CD4-positive, alpha-beta T cell treated with Interleukin-21 for 1 hour (primary cell): ENCODE measurements at places on chromosomes 6 and 20.

GRCh38 chr6:31031095-31031494 lies 20.8 kb downstream of the MUC22 start:
- DNase-seq: no peak

- DNase-seq: peak; percentile 74
Measured at GRCh38 chr6:167079853-167080297, 43.0 kb upstream of the CCR6 start.

- DNase-seq: no peak
Measured at GRCh38 chr20:53124803-53125202, 152.6 kb downstream of the TSHZ2 start.

GRCh38 chr6:8492536-8493133 lies 57.3 kb upstream of the SLC35B3 start:
- no peak for DNase-seq

DNA sequence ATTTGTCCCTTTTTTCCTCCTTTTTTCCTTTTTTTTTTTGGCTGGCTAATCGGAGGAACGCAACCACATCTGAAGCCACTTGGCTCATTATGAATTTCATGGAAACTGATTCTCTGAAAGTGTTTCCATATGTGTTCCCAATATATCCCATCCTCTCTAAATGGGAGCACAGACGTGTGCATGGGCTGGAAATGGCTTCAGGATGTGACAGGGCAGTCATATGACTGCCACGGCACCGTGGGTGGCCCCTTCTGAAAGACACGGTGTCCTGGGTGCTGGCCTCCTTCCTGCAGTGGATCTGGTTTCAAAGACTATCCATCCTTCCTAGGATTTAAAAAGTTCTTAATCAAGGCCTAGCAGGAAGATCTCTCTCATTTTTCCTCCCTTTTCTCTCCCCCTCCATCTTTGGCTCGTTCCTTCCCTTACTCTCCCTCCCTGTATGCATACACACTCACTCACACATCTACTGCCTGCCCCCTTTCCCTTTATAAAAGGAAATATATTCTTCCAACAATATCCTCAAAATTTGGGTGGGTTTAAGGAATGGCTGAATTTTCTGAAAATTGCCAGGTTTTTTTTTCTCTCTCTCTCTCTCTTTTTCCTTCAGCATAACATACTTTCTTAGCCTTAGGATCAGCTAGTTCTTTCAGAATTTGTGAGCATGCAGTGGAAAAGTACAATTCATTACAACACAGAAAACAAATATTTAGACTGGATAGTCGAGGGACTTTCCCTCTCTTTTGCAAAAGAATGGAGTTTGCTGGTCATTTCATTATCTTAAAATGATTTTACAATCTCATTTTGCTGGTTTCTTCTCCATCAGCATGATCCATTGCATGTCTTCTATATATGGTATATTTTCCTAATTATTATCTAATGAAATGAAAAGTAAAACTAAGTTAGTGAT lies 161.2 kb upstream of the SUPT3H start:
- DNase-seq: no peak

GRCh38 chr6:140441256-140441655 lies 1066.8 kb upstream of the CITED2 start:
- DNase-seq: peak; percentile 2

GRCh38 chr6:170028629-170029345 lies 262.1 kb downstream of the DLL1 start:
- DNase-seq: no peak

GRCh38 chr20:45861221-45862075 lies 4.0 kb downstream of the ZSWIM3 start:
- DNase-seq: no peak

DNA sequence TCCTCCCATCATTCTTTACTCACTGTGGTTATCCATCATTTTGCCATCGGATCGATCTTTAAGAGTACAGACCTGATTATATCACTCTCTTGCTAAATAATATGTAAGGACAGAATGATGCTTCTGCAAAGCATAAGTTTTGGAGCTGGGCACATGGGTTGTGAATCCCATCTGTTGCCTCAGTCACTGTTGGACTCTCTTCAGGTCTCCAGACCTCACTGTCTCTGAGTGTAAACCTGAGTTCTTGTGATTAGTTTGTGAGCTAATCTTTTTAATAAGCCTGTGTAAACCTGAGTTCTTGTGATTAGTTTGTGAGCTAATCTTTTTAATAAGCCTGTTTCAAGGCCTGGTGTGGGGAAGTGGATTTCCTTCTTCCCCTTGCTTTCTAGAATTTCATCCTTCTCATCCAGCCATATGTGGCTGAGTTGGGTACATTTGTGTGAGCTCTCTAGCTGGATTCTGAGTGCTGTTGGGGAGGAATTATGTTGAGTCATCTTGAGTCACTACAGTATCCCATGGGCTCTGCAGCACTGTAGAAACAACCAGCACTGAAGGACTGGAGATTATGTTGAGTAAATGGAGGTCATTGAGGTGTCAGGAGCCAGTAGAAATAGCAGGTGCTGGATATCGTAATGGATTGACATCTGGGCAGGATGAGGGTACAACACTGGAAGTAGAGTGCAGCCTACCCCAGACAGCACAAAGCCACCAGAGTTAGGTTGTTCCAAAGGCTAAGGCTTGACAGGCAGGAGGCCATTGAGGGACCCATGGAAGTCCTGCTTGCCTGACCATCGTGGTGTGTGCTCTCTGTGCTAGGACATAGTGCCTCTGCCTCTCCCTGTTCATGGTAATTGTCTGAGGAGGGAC lies 52.4 kb downstream of the SCAND1 start:
- no peak for DNase-seq

DNA sequence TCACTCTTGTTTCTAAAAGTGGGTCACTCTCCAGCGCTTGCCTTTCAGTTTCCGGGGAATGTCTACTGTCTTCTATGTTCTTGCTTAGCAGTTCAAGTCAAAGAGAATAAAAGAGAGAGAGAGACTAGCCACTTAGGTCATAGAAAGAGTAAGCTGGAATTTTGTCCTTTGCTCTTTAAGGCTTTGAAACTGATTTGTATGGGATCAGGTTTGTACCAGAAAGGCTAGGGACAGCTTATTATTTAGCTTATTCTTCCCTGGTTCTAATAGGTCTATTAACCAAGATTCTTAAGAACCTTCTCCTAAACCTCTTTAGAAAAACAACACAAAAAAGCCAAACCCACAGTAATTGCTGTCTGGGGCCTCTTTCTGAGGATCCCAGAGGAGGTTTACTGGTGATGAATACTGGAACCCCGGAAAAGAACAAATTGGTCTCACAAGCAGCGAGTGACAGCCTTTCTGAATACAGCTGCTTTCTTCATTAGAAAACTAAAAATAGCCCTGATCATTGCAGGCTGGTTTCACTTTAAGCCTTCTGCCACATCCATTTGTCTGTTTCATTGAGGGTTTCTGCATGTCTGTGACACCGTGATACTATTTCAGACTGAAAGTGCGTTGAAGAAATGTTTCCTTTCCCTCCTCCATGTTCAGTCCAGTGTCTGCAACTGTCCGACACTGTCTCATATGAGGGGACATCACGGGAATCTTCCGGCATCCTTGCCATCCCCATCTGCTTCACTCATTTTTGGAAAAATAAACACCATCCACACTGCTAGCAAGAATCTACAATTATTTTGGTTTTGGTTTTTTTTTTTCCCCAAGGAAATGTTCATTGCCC lies 75.1 kb upstream of the ATXN1 start:
- DNase-seq: peak; percentile 12

GRCh38 chr6:128278836-128279235 lies 241.6 kb downstream of the PTPRK start:
- DNase-seq: no peak

- DNase-seq: no peak
Measured at GRCh38 chr20:50577175-50578018, 67.2 kb downstream of the PTPN1 start.

DNA sequence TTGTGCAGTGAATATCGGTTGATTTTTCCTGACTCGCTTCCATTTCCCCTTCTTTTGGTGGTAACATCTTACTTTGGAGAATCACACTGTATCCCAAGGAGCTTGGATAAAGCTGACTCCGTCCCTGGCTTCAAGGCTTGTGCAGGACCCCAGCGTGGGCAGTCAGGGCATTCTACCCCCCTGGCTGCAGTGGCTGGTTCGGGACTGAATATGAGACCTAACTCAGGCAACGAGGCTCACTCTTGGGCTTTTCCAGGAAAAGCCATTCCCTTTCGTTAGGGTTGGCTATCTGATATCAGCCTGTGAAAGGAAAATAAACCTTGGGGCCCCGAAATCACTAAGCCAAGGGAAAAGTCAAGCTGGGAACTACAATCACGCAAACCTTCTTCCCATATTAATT lies 30.1 kb upstream of the GJA1 start:
- no peak for DNase-seq

GRCh38 chr6:141551318-141551717 lies 581.4 kb upstream of the GJE1 start:
- DNase-seq: no peak

- no peak for DNase-seq
Measured at GRCh38 chr20:62015540-62016288, 50.0 kb downstream of the TAF4 start.

- DNase-seq: no peak
Measured at GRCh38 chr6:15602154-15602553, 60.7 kb downstream of the DTNBP1 start.

- peak; percentile 71 for DNase-seq
Measured at GRCh38 chr6:24949020-24949569, 13.3 kb upstream of the RIPOR2 start.

- DNase-seq: peak; percentile 76
Measured at GRCh38 chr6:30955367-30956042, 14.7 kb downstream of the MUCL3 start.

- no peak for DNase-seq
Measured at GRCh38 chr6:156167625-156168071, 609.5 kb upstream of the ARID1B start.

DNA sequence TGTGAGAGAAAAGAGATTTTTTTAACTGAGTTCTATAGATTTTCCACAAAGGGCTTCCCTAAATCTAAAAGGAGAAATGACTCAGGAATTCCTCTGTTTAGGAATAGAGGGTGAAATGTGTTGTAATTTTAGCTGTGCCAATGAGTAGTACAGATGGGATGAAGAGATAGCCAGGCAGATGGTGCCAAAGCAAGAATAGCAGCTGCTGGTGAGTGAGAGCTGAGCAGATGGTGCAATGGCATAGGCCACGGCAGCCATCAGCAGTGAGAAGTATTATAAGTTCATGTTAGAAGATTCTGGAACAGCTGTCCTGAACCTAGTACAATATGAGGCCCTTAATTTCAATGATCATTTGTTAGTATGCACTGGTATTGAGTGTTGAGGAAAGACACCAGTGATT lies 40.2 kb upstream of the CRISP1 start:
- no peak for DNase-seq

DNA sequence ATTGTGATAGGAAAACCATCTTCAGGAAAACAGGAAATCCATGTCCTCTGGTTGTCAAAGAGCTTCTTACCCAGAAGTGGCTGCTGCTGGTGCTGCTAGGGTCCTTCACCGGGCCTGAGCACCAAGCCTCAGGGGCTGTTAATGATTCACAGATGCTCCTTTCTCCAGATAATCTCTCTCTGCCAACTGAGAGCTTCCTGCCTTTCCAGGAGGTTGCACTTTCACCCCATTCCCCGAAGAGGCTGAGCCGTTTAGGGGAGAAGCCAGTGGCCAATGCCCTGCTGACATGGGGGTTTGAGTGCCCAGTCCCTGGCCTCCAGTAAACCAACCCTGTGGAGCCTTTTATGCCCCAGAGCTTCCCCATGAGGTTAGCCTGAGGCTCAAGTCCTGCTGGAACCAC lies 122.4 kb downstream of the CBLN4 start:
- no peak for DNase-seq
